ENCODE measurements at places on chromosomes 2 and 18. TPM values are rescaled to one million over a fixed set of nuclear protein-coding genes. Genes with fewer than 3 reads are reported as not detected.

DNA sequence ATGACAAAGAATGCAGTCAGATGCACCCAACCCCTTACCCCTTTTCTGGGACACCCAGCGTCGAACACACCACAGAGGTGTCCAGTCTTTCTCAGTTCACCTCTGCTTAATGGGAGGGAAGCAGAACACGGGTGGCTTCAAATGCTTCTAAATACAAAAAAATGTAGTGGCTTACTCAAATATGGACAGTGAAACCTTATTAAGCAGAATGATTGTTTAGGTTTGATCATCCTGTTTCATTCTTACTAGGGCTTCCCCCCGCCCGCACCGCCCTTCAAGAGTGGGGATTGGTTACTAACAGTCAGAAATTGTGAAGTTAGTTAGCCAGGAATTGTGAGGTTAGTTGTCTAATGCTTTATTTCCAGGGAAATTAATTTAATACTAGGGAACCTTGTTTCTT is 21.6 kb downstream of the ATG16L1 start:
- H3K4me1 ChIP-seq = no peaks in the 10 kb centered on the region
- peaks cover 24% of the 10 kb centered on the region for H3K36me3 ChIP-seq
- no peak overlapping the region for H3K27ac ChIP-seq
- no peak overlapping the region for H3K4me3 ChIP-seq
- DNase-seq = no peak
- H3K27me3 ChIP-seq = no peaks in the 10 kb centered on the region

GRCh38 chr2:238069877-238070276 is 9.1 kb downstream of the SCLY start:
- H3K36me3 ChIP-seq = peaks cover 5% of the 10 kb centered on the region
- no peak overlapping the region for H3K27ac ChIP-seq
- no peaks in the 10 kb centered on the region for H3K4me1 ChIP-seq
- no peaks in the 10 kb centered on the region for H3K27me3 ChIP-seq

DNA sequence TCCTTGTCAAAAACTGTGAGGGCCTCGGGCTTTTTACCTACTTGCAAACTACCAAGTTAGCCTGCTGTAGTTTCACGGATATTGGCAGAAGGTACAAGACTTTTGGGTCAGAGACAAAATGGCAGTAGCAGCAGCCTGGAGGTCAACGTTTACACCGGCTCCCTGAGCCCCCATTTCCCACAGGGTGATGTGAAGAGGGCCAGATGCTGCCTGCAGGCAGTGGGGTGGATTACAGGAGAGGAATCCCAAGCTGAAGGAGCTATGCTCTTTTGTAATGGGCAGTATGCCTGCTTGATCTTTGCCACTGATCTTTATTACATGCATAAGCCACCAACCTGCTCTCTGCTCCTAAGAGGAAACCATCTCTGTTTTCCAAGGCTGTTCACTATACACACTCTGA is 29.5 kb upstream of the SP5 start:
- H3K27ac ChIP-seq = no peak overlapping the region
- H3K4me1 ChIP-seq = no peaks in the 10 kb centered on the region
- no peak for DNase-seq
- no peaks in the 10 kb centered on the region for H3K27me3 ChIP-seq
- no peaks in the 10 kb centered on the region for H3K36me3 ChIP-seq
- no peak overlapping the region for H3K4me3 ChIP-seq

UGT1A7 gene
- total RNA-seq = not detected

GRCh38 chr2:127897531-127898211 is 11.9 kb upstream of the AMMECR1L start:
- no peak overlapping the region for H3K27ac ChIP-seq
- H3K36me3 ChIP-seq = no peaks in the 10 kb centered on the region
- H3K4me1 ChIP-seq = no peaks in the 10 kb centered on the region
- no peak for DNase-seq
- H3K27me3 ChIP-seq = no peaks in the 10 kb centered on the region
- no peak overlapping the region for H3K4me3 ChIP-seq
